Type B pancreatic cell (in vitro differentiated cells): ENCODE measurements at places on chromosomes 2 and 18.

DNA sequence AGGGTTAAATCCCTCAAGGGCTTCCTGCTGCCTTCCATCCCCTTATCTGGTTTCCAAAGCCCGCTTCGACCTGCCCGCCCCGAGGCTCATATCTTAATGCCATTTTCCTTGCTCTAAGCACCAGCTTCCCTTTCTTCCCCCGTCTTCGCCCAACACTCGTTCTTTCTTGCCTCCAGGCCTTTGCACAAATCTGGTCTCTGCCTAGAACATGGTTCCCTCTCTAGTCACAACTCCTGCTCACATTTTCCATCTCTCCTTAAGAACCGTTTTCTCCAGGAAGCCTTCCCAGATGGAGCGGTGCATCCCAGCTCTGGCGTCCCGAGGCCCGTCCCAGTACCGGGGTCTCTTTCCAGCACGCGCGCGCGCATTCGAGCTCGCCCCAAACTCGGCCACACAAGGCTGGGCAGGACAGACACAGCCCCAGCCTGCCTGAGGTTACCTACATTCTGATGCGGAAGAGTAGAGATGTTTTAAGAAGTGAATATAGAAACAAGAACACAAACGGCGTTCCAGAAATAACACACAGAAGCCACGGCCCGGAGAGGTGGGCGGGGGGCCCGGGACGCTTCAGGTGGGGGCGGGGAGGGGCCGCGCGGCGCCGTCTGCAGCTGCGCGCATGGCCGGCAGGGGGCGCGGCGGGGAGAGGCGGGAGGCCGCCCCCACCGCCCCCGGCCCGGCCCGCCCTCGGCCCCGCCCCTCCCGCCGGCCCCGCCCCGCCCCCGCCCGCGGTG, at the start of gene DGKD:
Gene DGKD (plus strand): TSS at position 726 of the 731 bp plus-strand sequence. CDS start 25 bp downstream, outside the sequence.
- DNase-seq = no peak

DNA sequence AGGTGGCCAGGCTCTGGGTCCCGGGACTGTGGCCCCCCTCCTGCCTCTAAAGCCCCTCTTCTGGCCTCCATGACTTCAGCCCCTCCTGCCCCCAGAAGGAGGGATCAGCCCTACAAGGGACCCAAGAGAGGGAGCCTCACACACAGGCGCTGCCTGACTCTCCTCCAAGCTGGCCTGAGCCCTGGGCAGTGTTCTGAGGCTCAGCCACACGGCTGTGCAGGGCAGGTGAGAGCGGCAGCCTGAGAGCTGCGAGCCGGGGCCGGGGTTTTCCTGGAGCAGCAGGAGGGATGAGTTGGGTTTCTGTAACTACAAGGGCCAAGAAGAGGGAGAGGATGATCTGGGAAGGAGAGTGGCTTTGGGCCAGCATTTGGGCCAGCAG, 70.1 kb downstream of the HPCAL1 start:
- DNase-seq = no peak

GRCh38 chr2:137238065-137238464, 472.7 kb downstream of the THSD7B start:
- no peak for DNase-seq

DNA sequence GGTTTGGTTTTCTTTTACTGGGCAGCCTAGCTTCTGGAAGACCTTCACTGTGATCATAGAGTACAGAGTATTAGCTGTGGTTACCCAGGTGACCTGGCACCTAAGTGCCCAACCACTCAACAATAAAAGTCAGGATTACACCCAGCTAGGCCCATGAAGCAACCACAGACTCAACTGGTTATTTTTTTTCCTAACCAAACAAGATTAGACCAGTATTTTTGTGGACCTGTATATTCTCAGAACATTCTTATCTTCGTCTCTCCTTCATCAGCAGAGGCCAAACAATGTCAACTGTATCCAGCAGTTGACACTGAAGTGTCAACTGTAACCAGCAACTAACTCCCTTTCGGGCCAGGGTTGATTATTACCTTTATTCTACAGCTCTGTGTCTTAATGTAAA, 289.2 kb upstream of the SLC39A10 start:
- DNase-seq = no peak

- DNase-seq = no peak
These were observed 190.3 kb upstream of the SLC8A1 start for GRCh38 chr2:40642237-40642636.

DNA sequence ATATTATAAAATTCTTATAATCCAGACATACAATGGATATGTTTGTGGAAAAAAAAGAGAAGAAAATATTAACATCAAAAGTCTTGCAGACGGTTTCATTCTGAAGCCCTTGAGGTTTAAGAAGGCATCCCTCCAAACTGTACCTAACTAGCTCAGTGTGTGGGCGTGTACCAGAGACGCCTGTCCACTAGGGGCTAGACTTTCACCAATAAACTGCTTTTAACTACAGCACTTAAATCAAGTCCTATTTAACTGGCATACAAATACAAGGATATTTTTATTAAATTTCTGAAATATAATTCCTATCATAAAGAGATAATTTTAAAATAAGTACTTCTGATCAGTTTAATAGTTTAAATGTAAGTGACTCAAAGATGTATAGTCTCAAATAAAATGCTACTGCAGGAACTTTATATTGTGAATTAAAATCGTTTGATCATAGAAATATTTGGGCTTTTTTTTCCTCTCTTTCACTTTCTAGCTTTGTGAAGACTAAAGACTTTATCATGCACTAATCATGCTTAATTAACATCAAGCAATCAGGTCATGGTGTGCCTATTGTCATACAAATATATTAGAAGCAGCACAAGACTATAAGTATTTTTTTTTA, 437.7 kb downstream of the SATB2 start:
- DNase-seq = no peak

DNA sequence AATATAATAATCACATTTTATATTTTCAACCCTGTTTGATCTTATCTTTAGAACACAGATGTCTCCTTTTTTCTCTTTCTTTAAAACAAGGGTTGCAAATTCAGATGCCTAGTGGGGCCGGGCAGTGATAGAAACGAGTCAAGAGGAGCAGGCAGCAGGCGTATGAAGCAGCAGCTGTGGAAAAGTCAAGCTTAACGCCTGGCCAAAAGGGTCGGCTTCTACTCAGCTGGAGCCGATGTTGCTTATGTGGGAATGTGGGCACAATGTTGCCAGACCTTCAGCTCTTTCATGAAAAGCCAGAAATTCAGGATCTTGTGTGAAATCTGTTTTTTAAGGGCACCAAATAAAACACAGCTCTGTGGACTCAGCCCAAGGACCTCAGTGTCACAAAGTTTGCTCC, 642.7 kb downstream of the ARHGAP15 start:
- no peak for DNase-seq

DNA sequence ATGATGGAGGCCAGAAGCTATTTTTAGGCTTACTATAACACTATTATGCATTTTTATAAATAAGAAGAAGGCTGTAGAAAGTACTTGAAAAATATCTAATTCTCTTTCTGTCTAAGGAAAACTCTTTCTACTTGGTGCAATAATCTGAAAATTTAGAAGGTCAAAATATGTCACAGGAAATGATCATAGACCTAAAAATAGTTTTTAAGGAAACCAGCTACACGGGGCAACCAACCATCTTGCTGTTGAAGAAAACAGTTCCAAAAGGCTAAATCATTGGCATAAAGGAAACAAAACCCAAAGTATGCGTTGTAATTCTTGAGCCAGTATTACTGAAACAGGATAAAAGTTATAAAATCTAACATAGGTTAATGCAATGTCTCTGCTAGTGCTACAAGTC, 40.2 kb downstream of the SOCS6 start:
- DNase-seq = no peak

DNA sequence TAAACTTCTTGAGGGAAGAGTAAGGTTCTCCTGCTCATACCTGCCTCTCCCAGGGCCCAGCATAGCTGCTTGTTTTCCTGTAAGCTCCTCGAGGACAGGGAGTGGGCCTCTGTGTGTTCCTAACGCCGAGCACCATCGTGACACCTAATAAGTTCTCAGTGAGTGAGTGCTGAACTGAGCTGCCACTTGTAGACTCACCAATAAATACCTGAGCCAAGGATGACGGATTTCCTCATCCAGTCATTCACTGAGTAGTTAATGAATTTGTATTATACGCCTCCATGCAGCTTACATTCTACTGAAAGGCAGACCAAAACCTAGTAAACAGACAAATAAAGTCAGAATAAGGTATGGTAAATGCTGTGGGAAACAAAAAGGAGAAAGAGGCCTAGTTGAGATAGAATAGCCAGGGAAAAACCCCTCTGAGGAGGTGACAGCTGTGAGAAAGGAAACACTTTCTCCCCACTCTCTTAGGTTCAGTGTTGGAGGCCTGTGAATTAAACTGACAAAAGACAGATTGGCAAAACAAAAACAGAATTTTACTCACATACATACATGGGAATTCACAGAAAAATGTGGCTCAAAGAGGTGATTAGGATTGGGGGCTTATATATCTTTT, 138.6 kb downstream of the B3GNT2 start:
- DNase-seq = no peak

DNA sequence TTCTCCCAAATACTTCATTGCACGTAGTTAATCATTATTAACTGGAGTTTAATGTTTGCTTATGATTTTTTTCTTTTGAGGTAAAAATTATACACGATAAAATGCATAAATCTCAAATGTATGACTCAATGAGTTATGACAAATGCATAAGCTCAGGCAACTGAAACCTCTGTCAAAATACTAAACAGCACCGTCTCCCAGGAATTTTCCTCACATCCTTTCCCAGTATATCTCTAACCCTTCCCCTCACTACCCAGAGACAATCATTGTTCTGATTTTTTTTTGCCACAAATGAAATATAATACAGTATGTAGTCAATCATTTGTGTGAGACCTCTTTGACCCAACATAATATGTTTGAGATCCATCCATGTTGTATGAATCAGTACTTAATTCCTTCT, 606.5 kb downstream of the CPS1 start:
- DNase-seq = no peak

DNA sequence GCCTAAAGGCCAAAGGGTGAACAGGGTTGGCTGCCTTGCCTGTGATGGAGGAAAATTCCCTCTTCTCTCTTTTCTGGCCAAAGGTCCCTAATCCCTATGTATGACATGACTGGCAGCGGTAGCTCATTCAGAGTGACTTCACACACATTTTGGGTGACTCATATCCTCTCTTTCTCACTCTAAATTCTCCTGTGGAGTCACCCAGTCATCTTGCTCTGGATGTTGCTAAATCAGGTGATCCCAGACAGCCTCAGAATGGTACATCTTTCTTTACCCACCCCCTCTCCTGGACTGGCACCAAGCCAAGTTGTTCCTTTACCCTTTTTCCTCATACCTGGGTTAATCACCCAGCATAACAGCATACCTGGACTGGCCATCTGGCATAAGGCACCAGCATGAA, 77.2 kb downstream of the NEURL3 start:
- no peak for DNase-seq

GRCh38 chr2:208266553-208266893, 468 bp downstream of the PIKFYVE start:
- DNase-seq = no peak

GRCh38 chr2:57429831-57430230, 616.8 kb upstream of the VRK2 start:
- DNase-seq = no peak
